ENCODE measurements at places on chromosomes 1 and 21.

DNA sequence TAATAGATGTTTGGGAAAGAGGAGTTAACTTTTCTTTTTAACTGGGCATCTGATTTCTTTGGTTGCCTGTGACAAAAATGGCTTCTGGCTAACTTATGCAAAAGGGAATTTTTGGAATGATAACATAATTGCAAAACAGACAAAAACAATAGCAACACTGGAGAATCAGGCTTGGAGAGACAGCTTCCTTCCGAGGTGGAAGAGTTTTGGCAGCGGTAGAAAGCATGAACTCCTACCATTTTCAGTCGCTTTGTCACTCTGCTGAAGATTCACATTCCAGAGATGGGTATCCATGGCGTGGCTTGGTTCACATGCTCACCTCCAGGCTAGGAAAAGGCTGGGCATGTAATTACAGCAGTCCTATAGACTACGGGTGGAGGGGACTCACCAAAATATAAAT, 17.2 kb upstream of the FGGY start:
- no peak for DNase-seq

GRCh38 chr1:164801246-164801731, 242.3 kb downstream of the PBX1 start:
- DNase-seq: no peak

DNA sequence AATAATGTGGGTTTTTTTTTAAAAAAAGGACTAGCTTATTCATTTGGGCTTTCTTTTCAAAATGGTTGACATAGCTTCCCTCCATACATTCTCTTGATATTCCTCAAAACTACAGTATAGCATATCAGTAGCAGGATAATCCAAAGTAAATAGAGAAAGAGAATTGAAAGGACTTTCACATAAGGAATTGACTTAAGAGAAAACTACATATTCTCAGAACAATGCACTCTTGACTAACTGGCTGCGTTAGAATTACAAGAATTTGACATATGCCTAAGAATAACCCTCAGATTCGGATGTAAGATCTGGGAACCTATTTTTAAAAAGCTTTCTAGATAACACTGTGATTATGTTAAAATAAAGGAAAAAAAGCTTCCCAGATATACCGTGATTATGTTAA, 3.1 kb downstream of the PRKAB2 start:
- no peak for DNase-seq

GRCh38 chr1:30638811-30639210, 84.6 kb downstream of the MATN1 start:
- DNase-seq: no peak

DNA sequence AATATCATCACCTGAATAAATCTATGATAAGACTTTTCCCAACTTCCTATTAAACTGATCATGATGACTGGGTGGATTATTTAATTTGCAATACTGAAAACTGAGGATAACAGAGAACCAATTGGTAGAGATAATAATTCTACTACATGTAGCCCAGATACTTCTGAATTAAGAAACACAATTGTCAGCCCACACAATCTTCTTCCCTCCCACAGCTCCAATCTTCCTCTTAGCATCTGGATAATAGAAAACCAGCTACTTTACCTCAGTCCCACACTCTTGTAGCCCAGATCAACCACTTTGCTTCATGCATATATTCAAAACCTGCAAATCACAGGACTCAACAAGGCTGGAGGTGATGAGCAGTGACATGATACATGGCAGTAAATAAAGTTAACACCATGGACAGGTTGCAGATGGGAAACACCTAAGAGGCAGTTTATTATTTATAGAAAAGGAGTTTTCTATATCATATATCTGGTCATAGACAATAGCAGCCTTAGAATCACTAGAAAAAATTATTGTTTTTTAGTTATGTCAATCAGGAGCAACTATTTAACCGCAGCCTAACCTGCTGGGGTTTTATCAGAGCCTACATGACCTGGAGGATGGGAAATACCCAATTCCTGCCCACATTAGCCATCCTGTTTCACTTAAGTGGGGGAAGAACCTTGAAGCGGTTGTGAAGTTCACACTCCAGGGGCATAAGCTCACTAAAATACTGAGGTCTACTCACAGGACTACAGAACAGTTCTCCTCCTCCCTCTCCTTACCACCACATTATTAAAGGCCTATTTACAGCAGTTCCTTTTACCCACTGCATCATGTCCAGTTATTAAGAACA, 16.7 kb downstream of the FRRS1 start:
- no peak for DNase-seq

GRCh38 chr1:231274119-231274825, 33.3 kb downstream of the GNPAT start:
- DNase-seq: no peak

- DNase-seq: peak; percentile 54
These were observed 88.9 kb downstream of the CRB1 start for GRCh38 chr1:197356723-197357533.

- DNase-seq: no peak
These were observed 5.1 kb upstream of the FYB2 start for GRCh38 chr1:56824271-56824670.

DNA sequence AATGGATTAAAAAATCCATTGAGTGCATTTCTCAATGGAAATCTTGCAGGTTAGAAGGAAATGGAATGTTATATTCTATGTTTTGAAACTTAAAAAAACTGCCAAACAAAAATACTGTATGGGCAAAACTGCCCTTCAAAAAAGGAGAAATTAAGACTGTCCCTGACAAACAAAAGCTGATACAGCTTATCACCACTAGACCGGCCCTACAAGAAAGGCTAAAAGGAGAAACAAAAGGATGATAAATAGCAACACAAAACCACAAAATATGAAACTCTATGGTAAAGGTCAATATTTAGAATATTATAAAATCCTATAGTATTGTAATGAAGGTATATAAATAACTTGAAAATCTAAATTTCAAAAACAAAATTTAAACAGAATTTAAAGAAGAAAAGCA, 60.0 kb downstream of the SLC25A24 start:
- DNase-seq: no peak

DNA sequence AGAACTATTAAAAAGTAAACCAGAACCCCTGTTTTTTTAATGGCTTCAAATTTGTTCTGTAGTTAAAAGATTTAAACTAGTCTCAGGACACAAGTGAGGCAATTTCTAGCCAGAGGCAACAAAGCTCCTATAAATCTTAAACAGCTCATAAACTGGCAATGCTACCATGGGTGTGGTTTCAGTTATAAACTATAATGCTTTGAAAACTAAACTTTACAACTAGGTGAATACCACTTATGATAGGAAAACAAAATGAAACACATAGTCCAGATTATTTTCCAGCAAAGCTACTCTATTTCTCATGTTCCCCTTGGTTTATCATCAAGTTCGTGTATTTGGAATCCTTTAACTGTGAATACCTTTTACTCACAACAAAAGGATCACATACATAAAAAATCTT, 282.5 kb downstream of the VAV3 start:
- no peak for DNase-seq

- DNase-seq: no peak
These were observed 1260.6 kb downstream of the NCAM2 start for GRCh38 chr21:22258821-22259220.

DNA sequence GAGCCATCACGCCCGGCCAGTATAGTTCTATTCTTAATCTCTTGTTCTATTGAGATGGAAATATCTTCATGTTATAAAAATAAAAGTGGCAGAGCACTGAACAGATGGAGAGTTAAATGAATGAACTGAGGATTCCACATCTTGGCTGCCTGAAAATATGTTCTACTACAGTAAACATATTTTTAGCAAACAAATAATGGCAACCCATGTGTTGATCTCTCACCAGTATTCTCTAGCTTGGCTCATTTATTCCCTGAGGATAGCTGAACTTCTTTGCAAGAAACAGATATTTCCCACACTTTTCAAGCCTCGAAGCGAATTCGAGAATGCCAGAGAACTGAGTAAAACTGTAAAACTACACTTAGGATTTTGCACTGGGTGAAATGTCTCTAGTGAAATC, 58.9 kb downstream of the DIRAS3 start:
- no peak for DNase-seq

- peak; percentile 97 for DNase-seq
These were observed at the start of gene ERO1B for GRCh38 chr1:236281654-236282424. Gene ERO1B (minus strand): TSS chr1:236281958. CDS start chr1:236281783, 175 bp downstream.
